ENCODE measurements at places on chromosomes 12 and 14.

DNA sequence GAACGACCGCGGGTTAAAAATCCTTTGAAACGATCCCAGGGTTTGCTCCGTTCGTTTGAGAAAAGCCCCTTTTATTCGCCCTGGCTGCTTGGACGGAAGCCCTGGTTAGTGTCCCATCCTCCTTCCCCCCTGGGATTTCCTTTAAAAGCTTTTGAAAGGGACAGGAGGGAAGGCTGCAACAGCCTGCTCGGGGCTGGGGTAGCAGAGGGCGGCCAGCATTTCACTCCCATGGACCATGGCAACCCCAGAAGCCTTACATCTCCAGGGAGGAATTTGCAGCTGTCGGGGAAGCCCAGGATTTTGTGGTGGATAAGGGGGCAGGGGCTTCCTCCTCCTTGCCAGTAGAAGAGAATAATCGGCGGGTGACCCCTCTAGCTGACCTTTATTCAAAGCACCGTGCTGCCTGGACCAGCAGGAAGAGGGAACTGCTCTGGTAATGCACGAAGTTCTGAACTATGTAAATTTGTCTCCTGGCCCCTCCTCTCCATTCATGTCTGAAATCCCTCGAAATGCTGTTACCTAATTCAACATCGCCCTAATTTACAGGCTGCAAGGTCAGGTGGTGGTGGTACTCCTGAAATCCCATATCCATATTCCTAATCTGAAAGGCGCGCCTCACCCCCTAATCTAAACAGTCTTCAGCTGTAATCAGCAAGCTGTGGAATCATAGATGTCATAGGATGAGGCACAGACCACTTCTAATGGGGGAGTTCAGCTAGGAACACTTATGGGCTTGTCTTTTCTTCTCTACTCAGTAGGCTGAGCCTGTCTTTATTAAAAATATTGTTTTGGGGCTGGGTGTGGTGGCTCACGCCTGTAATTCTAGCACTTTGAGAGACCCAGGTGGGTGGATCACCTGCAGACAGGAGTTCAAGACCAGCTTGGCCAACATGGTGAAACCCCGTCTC is 1.0 kb upstream of the CLIP1 start:
- DNase-seq, result no peak

GRCh38 chr14:88748288-88748687 is 44.5 kb downstream of the EML5 start:
- no peak for DNase-seq

- no peak for DNase-seq
Measured at GRCh38 chr12:52235001-52235764, 2.1 kb downstream of the KRT7 start.

- DNase-seq, result peak; percentile 37
Measured at GRCh38 chr12:54215989-54216796, 27.4 kb upstream of the SMUG1 start.

DNA sequence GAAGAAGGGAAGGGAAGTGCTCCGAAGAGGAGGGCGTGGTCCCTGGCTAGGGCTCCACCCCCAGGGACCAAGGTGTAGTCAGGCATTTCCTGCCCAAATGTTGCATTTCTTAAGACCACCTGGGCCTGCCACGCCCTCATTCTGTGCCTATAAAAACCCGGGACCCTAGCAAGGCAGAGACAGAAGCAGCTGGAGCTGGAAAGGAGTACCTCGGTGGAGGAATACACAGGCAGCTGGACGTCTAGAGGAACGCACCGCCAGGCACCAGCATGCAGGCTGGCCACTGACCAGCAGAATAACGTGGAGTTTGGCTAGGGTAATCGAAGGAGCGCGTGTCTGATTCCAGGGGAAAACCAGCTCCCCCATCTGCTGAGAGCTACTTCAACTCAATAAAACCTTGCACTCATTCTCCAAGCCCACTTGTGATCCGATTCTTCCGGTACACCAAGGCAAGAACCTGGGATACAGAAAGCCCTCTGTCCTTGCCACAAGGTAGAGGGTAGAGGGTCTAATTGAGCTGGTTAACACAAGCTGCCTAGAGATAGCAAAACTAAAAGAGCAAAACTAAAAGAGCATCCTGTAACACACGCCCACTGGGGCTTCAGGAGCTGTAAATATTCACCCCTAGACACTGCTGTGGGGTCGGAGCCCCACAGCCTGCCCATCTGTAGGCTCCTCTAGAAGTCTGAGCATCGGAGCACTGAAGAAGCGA is 21.0 kb downstream of the CFL2 start:
- peak; percentile 9 for DNase-seq

- DNase-seq, result no peak
Measured at GRCh38 chr12:125355614-125356013, 290.4 kb downstream of the AACS start.

- DNase-seq, result no peak
Measured at GRCh38 chr14:64591809-64592208, 42.0 kb downstream of the PPP1R36 start.

- DNase-seq, result no peak
Measured at GRCh38 chr12:124700810-124701592, 133.6 kb upstream of the NCOR2 start.

- no peak for DNase-seq
Measured at GRCh38 chr12:66319266-66319954, 17.1 kb downstream of the HELB start.

- DNase-seq, result no peak
Measured at GRCh38 chr14:68634874-68635595, 157.8 kb downstream of the ZFP36L1 start.

DNA sequence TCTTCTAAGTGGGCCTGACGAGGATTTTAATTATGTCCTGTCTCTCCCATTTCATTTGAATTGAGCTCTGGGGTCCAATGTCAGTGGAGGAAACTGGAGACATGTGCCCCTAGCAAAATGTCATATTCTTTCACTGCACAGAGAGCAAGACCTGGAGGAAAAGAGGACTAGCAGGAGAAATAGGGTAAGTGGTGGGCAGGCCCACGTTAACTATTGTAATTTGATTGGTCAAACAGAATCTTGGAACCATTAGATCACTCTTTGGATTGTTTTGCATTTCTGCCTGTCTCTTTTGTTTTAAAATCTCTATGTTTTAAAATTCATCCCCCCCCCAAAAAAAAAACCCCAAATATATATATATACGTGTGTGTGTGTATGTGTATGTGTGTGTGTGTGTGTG is 113.9 kb upstream of the PELI2 start:
- no peak for DNase-seq
